Kidney epithelial cell (primary cell): ENCODE measurements at places on chromosomes 5 and 9. TPM values are rescaled to one million over a fixed set of nuclear protein-coding genes. Genes with fewer than 3 reads are reported as not detected.

The GPR150 gene
- 0.25 TPM in 1 of 2 replicates, not detected in the other for total RNA-seq

DNA sequence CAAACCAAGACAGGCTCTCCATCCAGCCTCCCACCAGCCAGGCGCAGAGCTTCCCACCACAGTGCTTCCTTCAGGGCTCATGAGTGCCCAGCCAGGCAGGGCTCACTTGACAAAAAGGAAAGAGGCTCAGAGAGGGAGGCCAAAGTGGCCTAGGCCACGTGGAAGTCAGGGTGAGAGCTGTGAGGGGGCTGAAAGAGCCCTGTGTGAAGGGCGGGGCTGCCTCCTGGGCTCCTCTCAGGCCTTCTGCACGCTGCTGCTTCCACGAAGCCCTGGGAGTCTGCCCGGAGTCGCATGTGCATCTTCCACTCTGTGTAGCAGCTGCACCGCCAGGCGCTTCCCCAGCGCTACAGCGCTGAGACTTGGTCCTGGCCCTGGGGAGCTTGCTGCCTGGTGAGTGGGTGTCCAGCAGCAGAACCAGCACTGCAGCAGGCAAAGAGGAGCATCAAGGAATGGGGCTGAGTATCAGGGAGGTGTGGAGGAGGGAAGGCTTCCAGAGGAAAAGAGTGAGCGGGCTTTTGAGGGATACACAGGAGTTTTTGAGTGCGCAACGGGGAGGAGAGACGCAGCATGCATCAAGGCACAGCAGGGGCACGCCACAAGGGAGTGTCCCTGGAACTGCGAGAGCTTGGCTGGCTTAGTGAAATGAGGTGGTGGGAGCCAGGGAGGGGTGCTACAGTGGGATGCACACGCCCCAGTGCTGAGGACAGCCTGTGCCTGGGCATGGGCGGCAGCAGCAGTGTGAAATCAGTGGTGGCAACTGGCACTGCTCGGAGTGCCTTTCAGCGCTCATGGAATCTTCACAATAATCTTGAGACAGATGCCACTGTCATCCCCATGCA, 178.0 kb downstream of the GAPVD1 start:
- DNase-seq = no peak

The TMEM252 gene
- not detected in 2 replicates for total RNA-seq

- DNase-seq = no peak
Observed at GRCh38 chr5:172793577-172794488, 22.8 kb upstream of the DUSP1 start.

DNA sequence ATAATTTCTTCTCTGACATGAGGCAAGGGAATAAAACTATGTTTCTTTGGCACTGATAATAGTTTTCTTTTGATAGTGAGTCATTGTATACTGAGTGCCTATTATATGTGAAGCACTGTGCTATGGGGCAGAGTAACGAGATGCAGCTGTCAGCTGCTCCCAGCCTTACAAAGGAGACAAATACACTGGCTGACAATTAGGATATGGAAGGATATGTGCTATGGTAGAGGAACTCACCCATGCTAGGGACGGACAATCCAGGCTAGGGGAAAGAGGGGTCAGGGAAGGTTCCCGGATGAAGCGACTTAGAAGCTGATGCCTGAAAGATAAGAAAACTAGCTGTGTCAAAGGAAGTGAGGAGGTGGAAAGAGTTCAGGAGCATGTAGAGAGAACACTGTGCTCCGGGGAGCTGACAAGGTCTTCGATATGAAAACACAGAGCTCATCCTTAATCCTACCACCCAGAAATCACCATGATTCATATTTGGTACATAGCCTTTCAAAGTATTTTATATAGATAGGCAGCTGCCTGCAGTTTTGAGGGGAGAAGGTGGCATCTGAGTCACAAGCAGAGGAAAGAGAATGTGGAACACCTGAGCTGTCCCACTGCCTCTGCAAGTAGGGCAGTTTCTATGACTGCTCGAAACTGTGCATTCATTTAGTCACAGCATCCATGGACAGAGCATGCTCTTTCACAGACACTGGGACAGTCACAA, 12.1 kb downstream of the BSPRY start:
- DNase-seq = no peak

GRCh38 chr5:103094737-103095136, 25.2 kb downstream of the GIN1 start:
- DNase-seq = no peak
